ENCODE measurements at places on chromosomes 2 and 18. TPM values are rescaled to one million over a fixed set of nuclear protein-coding genes. Genes with fewer than 3 reads are reported as not detected.

The SLC38A11 gene
- total RNA-seq, result not detected

The TRIM54 gene
- 0.18 TPM for total RNA-seq

- no peak for DNase-seq
These were observed 49.5 kb downstream of the TFCP2L1 start for GRCh38 chr2:121235542-121235941.

DNA sequence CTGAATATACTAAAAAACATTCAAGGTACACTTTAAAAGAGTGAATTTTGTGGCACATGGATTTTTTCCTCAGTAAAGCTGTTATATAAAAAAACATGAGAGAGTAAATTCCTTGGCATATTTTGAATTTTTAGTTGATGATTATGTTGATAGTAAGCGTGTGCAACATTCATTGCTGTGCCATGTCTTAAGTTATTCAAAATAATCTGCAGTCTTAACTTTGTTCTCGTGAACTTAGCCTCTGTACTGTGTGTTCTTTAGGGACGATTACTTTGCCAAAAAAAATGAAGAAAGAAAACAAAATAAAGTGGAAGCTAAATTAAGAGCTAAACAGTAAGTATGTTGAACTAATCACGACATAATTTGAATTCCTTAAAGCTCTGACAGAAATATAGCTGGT is 9.6 kb downstream of the SSB start:
- no peak for DNase-seq

The ZSCAN30 gene
- 16.4 TPM for total RNA-seq
